Stimulated activated CD8-positive, alpha-beta memory T cell treated with anti-CD3 and anti-CD28 coated beads, Interleukin-15, amount 100 ng/mL, for 24 hours (primary cell): ENCODE measurements at places on chromosomes 5 and 9.

DNA sequence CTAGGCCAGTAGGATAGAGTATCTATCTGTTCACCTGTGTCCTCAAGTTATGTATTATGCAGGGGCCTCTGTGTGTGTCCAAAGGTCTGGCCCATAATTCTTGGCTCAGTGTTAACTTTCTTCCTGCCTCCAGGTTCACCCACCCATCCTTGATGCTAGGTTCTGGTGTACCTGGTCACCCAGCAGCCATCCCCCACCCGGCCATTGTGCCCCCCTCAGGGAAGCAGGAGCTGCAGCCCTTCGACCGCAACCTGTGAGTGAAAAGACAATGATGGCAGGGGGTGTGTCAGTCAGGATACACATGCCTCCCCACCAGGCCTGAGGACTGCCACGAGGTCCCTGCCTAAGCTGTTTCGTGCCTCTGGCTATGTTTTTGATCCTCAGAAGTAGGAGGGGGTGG, 27.6 kb downstream of the TCF7 start:
- no peak for DNase-seq

GRCh38 chr9:130145658-130146057, 26.5 kb upstream of the NCS1 start:
- DNase-seq: no peak

DNA sequence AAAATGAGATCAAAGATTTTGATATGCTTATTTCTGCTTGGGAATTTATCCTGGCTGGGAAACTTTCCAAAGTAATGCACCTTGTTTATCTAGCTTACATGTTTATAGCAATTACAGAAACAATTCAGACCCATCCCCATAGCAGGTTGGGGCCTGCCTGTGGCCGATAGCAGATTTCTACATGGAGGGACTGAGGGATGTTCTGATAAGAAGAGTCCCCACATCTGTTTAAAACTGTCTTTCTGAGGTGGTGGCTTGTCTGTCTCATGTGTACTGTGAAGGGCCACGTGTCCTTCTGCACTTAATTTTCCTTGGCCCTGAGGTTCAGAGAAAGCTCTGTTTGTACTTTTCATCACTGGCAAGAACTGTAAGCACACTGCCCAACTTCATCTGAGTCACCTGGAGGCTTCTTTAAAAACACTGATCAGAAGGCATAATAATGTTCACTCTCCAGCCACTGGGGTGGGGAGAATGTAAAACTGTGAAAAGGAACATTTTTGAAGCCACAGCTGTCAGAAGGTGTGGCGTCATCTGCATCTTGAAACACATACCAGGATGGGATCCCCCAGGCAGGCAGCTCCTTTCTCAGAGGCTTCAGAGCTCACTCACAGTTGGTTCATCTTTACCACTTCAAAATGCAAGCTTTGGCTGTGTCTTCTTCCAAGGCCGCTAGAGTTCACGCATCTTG, 80.3 kb downstream of the MAP1B start:
- no peak for DNase-seq

- DNase-seq: peak; percentile 6
Observed at GRCh38 chr9:84697509-84698114, 28.1 kb downstream of the NTRK2 start.

GRCh38 chr5:74647096-74647495, 6.6 kb upstream of the ENC1 start:
- DNase-seq: no peak
